ENCODE measurements at places on chromosomes 6 and 20.

GRCh38 chr6:169533301-169534038 is 168.4 kb downstream of the WDR27 start:
- DNase-seq, result no peak

- DNase-seq, result no peak
Observed at GRCh38 chr6:160634706-160635105, 29.4 kb downstream of the LPA start.

GRCh38 chr6:121549736-121550135 is 114.3 kb downstream of the GJA1 start:
- DNase-seq, result no peak

- no peak for DNase-seq
Observed at GRCh38 chr6:117555882-117556498, 46.3 kb downstream of the GOPC start.

DNA sequence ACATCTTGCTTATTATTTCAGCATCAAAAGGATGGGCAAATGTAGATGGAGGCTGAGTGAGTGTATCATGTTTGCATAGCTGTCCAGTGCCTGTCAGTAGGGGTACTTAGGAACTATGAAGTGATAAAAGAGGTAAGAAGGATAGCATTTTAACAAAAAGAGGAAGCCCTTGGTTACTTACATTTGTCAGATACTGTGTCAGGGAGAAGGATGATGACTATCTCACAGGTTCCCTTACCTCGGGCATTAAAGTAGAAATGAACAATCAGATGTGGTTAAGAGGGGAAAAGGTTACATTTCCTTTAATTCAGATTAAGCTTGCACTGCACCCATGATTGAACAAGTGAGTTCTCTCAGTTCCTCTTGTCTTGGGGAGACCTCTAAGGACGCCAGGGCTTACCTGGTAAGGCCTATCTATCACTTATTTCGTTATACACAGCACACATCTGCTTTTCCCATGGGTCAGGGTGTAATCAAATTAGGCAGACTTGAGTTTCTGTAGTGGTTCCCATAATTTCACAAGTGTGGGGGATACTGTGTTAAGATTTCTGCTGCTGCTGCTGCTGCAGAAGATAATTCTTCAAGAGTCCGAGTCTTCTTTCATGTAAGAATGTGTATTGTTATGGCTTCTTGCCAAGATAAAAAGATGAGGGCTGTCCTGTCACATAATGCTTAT is 4.5 kb downstream of the FOXO3 start:
- peak; percentile 85 for DNase-seq

- no peak for DNase-seq
Observed at GRCh38 chr6:157769776-157770426, 53.1 kb upstream of the SNX9 start.

DNA sequence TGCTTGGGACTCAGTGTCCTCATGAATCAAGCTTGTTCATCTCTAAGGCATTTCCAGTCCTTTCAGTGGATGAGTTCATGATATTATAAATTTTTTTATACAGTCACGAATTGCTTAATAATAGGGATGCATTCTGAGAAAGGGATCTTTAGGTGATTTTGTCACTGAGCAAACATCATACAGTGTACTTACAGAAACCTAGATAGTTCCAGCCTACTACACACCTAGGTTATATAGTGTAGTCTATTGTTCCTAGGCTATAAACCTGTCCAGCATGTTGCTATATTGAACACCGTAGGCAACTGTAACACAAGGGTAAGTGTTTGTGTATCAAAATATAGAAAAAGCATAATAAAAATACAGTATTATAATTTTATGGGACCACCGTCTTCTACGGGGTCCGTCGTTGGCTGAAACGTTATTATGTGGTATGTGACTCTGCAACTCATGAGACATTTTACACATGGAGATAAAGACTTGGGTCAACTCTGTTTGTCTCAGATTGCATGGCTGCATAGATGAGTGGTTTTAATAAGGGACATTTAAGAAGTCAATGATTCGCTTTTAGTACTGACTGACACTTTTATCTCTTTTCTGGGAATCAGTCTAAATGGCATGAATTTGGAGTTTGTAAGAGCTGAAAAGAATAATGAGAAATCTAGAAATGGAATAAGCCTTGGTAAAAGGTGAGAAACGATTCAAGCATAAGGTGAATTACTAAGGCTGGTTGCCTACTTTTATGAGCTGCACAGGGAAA is 33.2 kb downstream of the CLIC5 start:
- DNase-seq, result no peak

DNA sequence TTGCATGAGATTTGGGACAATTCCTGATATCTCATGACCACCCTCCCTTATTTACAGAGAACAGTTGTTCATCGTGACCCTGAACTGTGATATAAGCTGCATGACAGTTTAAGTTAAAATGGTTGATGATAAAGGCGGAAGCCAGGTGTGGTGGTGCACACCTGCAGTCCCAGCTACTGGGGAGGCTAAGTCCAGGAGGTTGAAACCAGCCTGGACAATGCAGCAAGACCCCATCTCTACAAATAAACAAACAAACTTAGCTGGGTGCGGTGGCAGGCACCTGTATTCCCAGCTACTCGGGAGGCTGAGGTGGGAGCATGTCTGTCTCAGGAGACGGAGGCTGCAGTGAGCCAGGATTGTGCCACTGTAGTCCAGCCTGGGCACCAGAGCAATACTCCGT is 24.1 kb downstream of the COL20A1 start:
- no peak for DNase-seq

DNA sequence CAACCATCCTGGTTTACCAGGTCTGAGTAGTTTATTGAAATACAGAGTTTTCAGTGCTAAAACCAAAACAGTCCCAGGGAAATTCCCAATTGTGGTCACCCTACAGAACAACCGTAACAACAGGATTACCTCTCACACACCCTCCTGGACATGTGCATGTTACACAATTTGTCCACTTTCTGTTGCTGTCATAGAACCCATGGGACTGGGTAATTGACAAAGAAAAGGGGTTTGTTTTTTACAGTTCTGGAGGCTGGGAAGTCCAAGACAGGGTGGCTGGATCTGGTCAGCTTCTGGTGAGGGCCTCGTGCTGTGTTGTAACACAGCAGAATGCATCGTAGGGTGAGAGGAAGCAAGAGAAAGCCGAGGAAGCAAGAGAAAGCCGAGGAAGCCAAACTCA is 9.1 kb upstream of the ADA start:
- no peak for DNase-seq

DNA sequence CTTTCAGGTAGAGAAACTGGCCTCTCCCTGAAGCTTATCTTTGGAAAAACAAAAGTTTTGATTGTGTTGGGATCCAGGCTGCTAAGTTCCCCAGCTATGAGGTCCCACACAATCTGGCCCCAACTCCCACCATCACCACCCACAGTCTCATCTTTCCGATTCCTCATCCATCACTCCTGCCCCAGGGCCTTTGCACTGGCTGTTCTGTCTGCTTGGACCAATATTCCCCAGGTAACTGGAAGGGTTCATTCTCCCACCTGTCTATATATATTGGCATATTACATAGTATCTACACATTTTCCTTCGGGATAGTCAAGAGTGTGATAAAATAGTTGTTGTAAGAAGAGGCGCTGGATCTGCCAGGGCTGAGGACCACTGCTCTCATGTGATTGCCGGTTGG is 52.0 kb downstream of the CPNE5 start:
- no peak for DNase-seq

GRCh38 chr20:41654884-41655283 is 36.7 kb upstream of the CHD6 start:
- no peak for DNase-seq

DNA sequence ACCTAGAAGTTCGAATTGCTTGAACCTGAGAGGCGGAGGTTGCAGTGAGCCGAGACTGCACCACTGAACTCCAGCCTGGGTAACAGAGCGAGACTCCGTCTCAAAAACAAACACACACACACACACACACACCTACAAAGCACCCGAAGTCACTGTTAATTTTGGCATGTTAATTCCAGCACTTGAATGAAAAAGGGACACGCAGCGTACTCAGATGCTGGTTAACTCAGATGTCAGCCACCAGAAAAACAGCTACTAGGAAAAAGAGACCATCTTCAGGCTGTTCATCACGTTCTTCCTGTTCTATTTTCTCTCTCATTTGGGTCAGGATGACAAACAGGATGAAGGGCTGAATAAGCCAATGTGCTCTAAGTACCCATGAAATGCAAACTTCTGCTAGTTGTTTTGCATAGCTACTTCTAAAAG is 46.9 kb downstream of the BLOC1S5 start:
- DNase-seq, result peak; percentile 24

GRCh38 chr20:19211252-19211651 is 1.2 kb upstream of the SLC24A3 start:
- no peak for DNase-seq

GRCh38 chr6:138278326-138278725 is 60.0 kb upstream of the PBOV1 start:
- DNase-seq, result no peak

DNA sequence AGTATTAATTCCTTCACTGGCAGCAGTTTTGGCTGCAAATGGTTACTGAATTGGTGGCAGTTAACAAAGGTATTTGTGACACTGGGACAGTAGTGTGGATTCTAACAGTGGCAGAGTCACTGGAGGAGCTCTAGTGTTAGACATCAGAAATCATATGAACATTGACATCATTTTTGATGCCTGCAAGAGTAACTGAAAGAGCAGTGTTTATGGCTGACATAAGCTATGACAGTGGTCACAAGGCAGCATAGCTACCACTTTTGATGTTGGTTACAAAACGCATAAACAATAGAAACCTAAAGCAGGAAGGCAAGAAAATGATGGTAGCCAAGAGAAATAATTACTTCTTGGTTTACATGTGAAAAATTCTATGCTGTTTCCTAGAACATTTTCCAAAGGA is 326.7 kb upstream of the MAN1A1 start:
- no peak for DNase-seq

DNA sequence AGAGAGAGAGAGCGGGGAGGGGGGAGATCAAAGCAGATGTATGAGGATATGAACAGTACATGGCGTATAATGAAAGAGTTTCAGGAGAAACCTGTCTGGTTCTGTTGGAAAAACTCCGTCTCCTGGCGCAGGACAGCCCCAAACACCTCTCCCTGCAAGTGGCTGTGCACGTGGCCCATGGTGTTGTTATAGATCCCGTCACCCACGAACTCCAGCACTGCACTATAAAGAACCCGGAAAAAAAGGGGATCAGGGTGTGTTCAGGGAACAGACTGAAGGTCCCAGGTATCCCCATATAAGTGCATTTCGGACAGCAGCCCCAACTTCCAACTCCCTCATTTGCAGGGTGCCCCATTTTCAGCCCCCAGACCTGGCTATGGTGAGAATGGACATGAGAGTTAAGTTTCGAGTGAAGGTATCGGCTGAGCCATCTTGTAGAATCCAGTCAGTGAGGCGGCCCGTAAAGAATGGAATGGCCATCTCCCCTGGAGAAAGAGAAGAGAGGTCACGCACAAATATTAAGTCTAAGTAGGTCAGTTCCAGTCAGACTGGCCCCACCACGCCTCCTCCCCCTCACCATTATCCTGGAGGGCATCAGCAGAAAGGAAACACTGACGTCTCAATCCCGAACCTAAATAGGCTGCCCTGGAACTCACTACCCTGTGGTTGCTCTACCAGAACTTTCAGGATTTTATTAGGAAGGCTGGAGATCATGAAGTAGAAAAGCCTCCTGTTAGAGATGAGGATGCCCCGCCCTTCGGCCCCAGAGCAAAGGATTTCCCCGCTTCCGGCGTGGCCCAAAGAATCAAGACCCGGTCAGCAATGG is 1.3 kb downstream of the TAP1 start:
- DNase-seq, result no peak

DNA sequence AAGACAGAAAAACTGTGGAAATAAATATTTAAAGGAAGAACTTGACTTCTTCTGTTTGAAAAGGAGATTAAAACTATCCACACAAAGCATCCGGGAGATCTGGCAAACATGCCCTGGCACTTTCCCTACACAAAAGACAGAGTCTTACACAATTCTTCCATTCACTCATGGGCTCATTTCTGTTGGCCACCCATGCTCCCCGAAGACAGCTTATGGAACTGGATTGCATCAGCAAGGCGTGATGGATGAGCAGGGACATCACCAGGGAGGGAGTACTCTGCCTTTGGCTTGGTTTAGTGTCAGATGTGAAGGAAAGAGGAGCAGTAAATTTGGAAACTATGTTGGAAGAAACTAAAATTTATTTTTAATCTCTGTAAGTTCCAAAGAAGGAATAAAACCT is 379.3 kb downstream of the CD109 start:
- no peak for DNase-seq

DNA sequence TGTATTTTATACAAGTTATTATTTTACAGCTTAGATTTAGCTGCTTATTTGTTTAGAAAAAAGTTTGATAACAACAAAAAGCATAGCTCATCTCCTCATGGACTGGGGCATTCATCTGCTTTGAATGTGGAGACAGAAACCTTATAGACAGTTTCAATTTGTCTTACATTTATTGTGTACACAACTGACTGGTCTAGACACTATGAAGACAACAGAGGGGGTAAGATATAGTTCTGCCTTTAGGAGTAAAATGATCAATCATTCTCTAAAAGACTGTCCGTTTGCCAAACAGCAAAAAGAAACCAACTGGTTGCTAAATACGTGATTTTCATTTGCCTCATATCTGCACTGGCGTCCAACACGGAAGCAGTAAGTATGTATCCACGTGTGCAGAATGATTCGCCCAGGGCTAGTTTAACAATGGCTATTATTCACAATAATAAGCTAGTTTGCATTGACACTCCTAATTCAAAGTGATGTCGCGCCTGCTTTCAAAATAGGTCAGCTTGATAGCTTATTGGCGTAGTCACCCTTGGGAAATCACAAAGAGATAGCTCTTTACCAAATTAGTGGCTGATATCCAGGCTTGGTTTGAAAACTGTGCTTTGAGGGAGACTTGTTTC is 153.6 kb downstream of the BMP2 start:
- no peak for DNase-seq

- no peak for DNase-seq
Observed at GRCh38 chr6:118207947-118208346, 300.9 kb downstream of the SLC35F1 start.

DNA sequence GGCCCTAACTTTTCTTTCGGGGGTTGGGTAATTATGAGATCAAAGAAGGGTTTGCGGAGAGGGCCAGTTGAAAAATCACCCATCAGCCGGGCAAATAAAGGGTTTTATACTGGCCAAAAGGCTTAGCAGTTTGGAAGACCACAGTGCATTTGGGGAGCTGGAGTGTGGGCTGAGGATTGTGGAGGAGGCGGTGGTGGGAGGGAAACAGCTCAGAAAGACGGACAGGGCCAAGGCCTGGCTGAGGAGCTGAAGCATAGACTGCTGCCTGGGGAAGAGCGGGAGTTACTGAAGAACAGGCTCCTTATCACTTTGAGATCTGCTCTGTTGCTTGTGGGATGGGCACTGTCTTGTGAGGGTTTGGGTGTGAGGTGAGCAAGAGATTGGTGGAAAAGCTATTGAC is 144.2 kb downstream of the CARMIL1 start:
- no peak for DNase-seq

- DNase-seq, result no peak
Observed at GRCh38 chr6:125867483-125867942, 76.8 kb downstream of the NCOA7 start.
